ENCODE measurements at places on chromosomes 6 and 20. TPM values are rescaled to one million over a fixed set of nuclear protein-coding genes. Genes with fewer than 3 reads are reported as not detected.

ANKRD66 gene
- total RNA-seq = not detected

GRCh38 chr6:120211955-120212792, 862.6 kb upstream of the MAN1A1 start:
- no peaks in the 10 kb centered on the region for H3K27me3 ChIP-seq
- no peak overlapping the region for H3K27ac ChIP-seq
- H3K4me1 ChIP-seq = no peaks in the 10 kb centered on the region
- H3K4me3 ChIP-seq = no peak overlapping the region

GRCh38 chr6:40398034-40398691, 189.0 kb downstream of the LRFN2 start:
- no peaks in the 10 kb centered on the region for H3K36me3 ChIP-seq
- no peaks in the 10 kb centered on the region for H3K27me3 ChIP-seq
- H3K4me3 ChIP-seq = no peak overlapping the region
- no peaks in the 10 kb centered on the region for H3K4me1 ChIP-seq

DNA sequence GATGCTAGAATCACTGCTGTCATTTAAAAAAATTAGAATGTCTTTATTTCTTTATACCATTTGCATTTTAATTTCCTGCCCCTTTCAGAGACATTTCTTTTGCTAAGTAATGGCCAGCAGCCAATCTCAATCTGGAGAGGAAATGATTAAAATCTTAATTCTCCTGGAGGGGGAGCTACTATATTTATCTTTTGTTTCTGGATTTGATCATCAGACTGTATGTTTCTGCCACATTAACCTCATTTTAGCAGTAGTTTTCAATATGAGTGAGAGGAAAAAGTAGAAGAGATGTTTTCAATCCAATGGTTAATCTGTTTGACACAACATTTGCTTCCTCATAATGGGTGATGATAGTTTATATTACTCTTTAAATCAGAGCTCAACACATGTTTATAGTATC, 138.0 kb downstream of the FUT9 start:
- H3K27ac ChIP-seq = no peak overlapping the region
- no peaks in the 10 kb centered on the region for H3K4me1 ChIP-seq
- H3K27me3 ChIP-seq = no peaks in the 10 kb centered on the region

- no peaks in the 10 kb centered on the region for H3K4me1 ChIP-seq
- H3K4me3 ChIP-seq = no peak overlapping the region
- no peak for DNase-seq
- no peaks in the 10 kb centered on the region for H3K36me3 ChIP-seq
- H3K27ac ChIP-seq = no peak overlapping the region
Observed at GRCh38 chr6:80304014-80304413, 197.5 kb downstream of the BCKDHB start.

DNA sequence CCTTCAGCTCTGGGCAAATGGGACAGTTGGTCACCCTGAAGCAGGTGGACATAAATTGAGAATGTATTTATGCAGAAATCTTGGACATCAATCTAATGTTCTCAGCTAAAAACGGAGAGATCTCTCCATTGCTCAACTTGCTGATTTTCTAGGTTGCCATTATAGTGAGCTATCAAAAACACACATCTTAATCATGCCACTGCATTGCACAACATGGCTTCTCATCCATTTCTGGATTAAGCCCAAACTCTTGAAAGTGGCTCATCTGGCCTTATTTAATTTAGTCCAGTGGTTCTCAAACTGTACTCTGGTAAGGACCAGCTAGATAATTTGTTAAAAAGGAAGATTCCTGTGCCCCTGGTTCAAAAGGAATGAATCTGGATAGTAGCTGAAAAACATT, 324.9 kb upstream of the CITED2 start:
- H3K27me3 ChIP-seq = no peaks in the 10 kb centered on the region
- H3K27ac ChIP-seq = no peak overlapping the region
- no peak for DNase-seq
- no peaks in the 10 kb centered on the region for H3K4me1 ChIP-seq

- no peaks in the 10 kb centered on the region for H3K4me1 ChIP-seq
- H3K4me3 ChIP-seq = no peak overlapping the region
- no peaks in the 10 kb centered on the region for H3K36me3 ChIP-seq
- H3K27me3 ChIP-seq = no peaks in the 10 kb centered on the region
Observed at GRCh38 chr6:118980063-118980462, 45.1 kb upstream of the MCM9 start.

BCL2L1 gene
- total RNA-seq = 35.0 TPM

GPR63 gene
- total RNA-seq = 2.4 TPM

CDS2 gene
- 22.5 TPM for total RNA-seq

DEFB132 gene
- not detected for total RNA-seq

Measured in uterus (tissue), 4 donors.